AG04450 (cell line): ENCODE measurements at places on chromosomes 5 and 9.

GRCh38 chr9:116336133-116336862, 182.7 kb downstream of the PAPPA start:
- DNase-seq: no peak

DNA sequence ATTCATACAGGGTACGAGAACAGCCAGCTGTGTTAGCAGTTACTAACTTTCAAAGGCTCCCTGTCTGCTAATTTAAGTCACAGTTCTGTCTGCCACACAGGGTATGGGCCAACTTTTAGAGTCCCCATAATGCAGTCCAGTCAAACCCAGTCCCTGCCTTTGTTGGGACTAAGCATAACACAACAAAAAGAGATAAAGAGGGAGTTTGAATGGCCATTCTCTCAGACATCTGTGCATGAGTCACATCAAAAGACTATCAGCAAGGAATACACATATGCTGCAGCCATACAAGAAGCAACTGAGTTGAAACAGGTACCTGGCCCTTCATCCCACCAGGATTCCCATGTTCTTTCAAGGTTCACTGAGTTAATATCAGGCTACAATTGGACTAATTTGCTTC, 744.5 kb upstream of the C9orf72 start:
- no peak for DNase-seq

DNA sequence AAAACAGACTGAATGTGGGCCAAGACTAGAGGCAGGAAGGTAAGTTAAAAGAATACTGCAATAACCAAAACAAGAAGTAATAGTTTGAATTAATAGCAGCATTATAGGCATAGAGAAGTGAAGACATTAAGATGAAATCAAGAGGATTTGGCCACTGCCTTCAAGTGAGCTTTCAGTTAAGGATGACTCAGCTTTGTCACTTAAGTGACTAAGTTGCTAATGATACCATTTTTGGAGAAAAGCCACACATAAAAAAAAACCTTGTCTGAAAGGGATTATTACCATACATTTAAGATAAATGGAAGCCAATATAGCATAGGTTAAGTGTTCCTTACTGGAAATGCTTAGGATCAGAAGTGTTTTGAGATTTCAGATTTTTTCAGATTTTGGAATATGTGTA, 57.0 kb downstream of the ECPAS start:
- no peak for DNase-seq

DNA sequence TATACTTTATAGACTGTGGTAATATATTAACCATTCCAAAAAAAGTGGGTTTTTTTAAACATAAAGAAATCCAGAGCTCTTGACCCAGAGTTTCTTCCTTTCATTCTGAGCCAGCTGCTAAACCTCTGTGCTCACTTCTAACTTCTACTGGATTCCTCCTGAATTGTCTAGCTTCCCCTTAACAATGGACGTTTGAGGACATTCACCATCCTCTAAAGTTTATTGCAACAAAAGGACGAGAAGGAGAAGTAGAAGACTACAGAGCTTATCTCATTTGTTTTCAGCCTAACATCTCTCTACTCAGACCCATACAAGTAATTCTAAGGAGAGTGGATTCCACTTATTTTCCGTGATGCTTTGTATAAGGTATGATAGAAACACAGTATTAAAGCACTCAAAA, 284.2 kb downstream of the MAST4 start:
- no peak for DNase-seq

DNA sequence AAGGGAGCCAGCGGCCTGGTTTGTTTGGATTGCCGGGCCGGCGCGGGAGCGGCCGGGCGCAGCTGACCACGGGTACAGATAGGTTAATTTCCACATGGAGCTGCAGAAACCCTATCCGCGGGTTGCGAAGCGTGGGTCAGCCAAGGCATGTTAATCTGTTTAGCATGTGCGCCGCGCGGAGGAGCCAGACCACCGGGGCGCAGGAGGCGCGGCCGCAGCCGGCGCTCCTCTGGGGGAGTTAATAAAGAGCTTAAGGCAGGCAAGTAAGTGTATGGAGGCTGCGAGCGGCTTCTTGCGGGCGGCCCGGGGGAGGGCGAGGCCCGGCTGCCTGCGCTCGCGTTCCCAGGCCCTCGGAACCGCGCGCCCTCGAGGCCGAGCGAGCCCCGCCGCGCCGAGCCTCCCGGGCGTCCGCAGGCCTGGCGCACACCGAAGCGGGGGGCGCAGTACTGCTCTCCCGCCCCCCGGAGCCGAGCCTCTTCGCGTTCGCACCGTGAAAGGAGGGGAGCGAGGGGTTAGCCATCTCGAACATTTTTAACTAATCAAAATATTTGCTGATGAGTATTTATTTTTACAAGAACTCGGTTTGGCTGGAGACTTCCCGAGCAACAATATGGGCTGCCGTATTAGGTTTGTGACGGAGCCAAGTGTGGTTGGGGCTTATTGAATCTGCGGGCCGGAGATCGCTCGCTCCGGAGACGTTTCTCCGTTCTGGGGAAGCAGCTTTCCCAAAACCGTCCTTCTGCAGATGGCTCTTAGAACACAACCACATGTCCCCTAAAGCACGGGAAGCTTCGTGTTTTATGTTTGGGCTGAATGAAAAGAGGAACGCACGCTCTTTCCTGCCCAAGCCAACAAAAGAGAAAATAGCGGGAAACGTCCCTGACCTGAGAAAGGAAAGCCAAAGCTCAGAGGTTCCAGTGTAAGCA, 28.8 kb downstream of the FOXD1 start:
- peak; percentile 69 for DNase-seq

DNA sequence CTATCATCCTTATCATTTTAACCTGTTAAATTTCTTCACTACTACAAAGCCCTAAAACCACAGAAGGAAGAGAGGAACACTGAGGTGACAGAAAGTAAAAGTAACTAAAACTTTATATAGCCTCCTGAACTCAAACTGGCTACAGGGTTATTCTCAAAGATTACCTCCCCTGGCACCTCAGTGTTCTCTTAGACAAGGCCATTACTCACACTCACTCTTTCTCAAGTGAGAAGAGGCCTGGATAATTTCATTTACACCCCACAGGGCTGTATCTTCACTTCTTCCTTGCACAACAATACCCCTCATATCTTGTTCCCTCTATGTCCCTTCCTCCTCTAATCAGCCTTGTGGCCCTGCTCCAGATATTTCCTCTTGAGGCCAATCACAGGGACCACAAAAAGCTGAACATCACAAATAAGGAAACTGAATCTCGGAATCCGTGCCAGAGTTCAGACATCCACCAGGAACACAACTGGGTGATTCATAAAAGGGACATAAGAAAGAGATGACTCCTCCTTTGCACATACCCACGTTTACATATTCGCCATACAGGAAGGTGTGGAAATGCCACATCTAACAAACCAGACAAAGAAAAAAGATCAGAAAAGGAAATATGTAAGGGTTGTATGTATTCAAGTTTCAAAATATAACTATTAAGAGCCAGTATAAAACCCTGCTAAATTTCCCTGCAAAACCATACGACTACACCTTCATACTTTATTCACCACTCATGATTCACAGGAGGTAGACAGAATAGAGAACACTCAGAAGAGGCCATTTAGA, 1.7 kb upstream of the KLHL3 start:
- no peak for DNase-seq

DNA sequence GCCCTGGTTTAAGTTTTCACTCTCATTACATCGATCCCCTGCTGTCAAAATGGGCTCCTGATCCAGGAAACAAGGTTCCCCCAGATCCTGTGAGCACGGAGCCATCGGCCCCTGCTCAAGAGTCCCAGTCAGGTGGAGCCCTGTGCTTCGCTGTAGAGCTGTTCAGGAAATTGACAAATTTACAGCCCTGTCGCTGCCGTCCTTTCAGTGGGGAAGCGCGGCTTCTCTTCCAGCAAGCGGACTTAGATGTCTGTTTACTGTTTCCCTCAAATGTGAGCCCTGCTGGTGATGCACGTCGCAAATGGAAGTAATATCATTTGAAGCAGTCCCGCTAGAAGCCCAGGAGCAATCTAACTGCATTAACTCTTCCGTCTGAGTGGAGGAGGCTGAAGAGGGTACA, 760.9 kb upstream of the WWC1 start:
- DNase-seq: no peak

DNA sequence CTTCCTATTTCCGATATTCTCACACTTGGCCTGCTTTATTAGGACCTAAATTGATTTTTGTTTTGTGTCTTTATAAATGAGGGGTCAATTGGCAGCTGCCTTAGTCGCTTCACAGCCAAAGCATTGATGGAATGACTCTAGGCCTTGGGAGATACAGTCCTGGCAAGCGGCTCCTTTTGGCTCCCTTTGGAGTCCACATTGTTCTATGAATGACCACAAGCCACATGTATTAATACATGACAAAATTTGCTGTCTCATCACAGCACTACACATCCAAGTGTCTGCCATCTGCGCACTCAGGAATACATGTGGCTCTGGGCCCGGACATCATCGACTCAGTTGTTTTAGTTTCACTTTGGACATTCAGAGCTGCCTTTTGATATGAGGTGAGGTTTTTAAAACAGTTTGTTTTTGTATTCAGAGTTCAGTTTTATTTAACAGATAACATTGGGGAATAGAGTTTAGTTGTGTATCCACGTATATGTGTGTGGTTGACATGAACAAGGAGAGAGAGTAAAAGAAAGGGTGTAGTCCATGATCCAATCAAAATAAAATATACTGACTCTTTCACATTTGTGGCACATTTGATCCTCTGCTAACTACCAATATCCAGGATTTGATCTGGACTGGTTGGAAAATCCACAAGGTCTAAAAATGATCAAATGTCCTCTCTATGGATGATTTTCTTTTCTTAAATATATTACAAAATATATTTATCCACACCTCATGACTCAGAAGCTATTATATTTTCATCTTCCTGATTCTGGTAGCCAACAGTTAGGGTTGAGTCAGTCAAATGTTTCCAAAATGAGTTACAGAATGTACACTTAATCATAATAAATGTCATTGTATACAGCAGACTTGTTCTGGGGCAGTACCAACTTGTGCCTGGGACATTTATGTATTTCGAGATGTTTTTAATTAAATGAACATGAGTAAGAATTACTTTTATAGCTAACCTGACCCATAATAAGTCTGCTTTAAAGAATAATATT, 114.0 kb upstream of the MTAP start:
- no peak for DNase-seq

GRCh38 chr5:136427426-136427825, 62.1 kb upstream of the TRPC7 start:
- no peak for DNase-seq

DNA sequence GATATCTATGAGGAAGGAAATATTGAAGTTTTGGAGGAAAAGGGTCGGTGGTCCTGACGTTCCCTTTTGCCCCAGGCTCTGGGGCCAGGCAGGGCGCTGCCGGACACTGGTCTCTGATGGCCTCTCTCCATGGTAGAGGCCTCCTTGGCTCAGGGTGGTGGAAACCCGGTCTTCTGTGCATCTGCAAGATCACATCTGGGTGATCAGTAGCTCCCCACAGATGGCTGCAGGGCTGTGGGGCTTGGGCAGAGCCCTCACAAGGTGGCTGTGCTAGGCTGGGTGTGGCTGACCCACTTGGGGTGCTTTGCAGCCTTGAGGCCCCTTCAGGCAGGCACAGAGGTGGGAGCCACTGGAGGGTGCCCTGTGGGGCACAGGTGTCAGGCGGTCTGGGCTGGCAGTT, 53.9 kb upstream of the RNU6ATAC start:
- DNase-seq: no peak

- no peak for DNase-seq
Measured at GRCh38 chr5:124492444-124493224, 253.8 kb downstream of the ZNF608 start.

- no peak for DNase-seq
Measured at GRCh38 chr9:20041697-20042081, 252.9 kb upstream of the SLC24A2 start.

- no peak for DNase-seq
Measured at GRCh38 chr5:152474961-152475360, 69.9 kb upstream of the NMUR2 start.

GRCh38 chr9:31700252-31701045, 684.0 kb upstream of the ACO1 start:
- DNase-seq: no peak

DNA sequence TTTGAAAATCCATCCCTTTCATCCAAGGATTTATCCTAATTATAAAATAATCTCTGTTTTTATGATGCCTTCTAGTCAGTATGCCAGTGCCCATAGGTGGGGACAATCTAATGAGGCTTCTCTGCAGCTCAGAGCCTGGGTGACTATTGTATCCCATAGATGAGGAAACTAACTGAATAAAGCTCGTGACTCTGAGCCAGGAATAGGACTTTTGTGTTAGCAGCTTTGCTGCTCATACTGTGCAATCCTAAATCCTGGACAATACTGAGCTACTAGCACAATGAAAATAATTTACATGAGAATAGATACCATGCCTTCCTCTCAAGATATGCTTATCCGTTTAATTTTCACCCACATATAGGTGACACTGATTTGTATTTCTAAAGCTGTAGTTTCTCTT, 443.0 kb downstream of the PLK2 start:
- no peak for DNase-seq

DNA sequence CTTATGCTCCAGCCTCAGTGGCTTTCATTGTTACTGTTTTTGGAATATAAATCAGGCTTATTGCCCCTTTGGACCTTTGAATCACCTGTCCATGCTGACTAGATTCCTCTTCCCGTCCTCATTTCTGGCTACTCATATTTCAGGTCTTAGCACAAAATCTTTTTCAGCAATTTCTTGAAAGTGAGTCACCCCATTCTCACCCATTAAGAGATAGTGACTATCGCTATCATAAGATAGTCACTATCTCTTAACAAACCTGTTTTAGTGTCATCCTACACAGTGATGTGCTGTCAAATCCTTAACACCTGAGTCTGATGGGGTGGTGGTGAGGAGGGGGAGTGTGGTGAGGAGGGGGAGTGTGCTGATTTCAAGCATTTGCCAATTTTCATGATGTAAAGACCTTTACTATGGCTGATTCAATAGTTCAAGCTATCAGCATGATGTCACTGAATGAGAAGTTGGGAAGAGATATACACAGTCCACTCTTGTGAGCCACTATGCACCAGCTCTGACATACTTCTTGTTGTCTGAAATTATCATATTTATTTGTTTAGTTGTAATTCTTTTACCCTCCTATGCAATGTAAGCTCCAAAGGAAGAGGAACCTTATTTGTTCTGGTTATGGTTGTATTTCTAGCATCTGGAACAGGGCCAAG, 95.3 kb downstream of the GRIA1 start:
- DNase-seq: no peak

DNA sequence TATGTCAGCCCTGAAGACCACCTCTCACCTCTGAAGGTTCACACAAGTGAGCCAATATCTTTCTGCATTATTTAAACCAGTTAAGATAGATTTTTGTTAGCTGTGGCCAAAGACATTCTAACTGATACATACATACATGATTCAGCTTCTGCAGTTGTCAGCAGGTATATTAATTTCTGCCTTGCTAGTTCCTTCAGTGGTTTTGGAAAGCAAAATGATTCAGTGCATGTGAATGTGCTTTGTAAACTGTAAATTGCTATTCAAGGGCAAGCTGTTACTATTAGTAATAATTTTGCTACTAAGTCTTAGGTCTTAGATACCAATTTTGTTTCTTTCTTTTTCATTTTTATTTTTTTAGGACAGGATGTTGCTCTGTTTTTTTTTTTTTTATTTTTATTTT, 89.2 kb upstream of the ERBIN start:
- peak; percentile 66 for DNase-seq

DNA sequence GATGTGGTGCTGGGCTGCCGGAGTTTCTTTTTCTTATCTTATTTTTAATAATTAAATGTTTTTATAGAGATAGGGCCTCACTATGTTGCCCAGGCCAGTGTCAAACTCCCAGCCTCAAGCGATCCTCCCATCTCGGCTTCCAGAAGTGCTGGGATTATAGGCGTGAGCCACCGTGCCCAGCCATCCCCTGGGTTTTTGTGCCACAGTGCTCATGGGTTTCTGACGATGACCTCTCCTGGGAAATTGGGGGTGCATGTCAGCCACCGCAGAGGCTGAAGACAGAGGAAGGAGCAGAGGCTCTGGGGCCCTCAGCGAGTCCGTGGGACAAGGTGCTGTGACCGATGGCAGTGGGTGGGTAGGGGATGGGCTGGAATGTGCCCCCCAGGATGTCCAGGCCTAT, 14.4 kb downstream of the GPSM1 start:
- no peak for DNase-seq
